ENCODE measurements at places on chromosomes 5 and 9.

- DNase-seq = peak; percentile 6
Measured at GRCh38 chr9:124040935-124041816, 29.6 kb downstream of the LHX2 start.

DNA sequence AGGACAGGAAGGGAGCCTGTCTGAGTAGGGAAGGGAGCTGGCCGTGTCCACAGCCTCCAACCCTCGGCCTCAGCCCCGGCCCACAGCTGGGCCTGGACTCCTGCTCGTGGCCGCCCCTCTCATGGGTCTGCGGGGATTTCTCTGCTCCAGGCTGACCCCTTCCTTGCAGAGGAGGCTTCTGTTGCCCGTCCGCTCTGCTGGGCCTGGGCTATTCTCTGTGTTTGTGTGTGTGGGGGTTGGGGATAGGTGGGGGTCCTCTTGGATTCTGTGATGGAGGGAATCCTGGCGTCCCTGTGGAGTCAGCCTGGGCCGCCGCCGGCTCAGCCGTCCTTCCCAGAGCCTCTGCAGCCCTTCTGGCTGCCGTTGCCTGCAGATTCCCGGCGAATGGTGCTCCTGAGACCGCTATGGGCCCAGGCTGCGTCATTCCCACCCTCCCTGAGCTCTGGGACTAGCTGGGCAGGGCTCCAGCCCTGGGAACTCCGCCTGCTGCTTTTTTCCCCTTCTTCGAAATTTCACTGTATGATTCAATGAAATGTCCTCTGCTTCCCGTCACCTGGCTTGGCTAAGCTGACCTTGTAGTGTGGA, 64.2 kb downstream of the FGF18 start:
- no peak for DNase-seq

- DNase-seq = no peak
Measured at GRCh38 chr5:123512611-123513461, 859 bp downstream of the CSNK1G3 start.

- no peak for DNase-seq
Measured at GRCh38 chr9:137150617-137151457, 11.9 kb downstream of the GRIN1 start.

- no peak for DNase-seq
Measured at GRCh38 chr5:127870914-127871313, 167.7 kb downstream of the CCDC192 start.

DNA sequence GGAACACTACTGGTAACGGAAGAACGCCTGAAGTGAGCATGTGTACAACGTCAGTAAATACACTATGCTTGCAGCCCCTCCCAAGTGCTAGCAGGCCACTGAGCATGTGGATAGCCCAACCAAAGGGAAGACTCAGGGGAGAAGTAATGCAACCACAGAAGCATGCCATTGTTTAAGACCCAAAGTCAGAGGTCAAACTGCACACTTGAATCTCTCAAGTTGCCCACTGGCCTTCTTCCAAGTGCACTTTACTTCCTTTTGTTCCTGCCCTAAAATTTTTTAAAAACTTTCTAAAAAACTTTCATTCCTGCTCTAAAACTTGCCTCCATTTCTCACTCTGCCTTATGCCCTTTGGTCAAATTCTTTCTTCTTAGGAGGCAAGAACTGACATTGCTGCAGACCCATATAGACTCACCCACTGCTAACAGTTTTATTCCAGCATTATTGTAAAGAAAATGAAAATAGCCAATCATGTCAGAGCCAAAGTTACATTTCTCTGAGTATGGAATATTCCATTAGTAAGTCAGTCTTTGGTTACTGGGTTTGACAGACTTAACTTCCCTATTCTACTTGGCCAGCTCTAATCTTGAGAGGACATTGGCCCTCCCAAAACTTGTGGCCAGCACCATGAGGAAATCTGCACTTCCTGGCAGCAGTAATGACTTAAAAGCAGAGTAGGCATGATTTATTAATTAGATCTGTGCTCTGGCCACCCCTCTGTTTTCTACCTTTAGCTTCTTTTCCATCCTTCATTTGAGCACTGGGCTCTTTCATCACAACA, 76.9 kb downstream of the TSSK1B start:
- DNase-seq = no peak

- DNase-seq = no peak
Measured at GRCh38 chr5:90934091-90934719, 375.6 kb downstream of the ADGRV1 start.

DNA sequence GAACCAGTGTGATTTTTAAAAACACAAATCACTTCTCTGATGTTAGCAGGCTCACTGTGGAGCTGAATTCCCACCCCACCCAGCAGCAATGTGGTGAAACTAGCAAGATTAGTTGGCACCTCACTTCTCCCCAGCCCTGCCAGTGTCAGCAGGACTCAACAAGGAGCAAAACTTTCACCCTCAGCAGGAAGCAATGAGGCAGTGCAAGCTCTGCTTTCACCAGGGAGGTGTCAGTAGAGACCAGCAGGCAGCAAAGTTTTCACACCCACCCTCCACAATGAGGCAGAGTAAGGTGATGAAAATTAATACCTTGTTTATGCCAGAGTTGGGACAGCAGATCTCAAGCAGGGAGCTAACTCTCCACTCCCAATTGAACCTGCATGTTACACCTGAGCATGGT, 565.0 kb downstream of the CETN3 start:
- DNase-seq = no peak

DNA sequence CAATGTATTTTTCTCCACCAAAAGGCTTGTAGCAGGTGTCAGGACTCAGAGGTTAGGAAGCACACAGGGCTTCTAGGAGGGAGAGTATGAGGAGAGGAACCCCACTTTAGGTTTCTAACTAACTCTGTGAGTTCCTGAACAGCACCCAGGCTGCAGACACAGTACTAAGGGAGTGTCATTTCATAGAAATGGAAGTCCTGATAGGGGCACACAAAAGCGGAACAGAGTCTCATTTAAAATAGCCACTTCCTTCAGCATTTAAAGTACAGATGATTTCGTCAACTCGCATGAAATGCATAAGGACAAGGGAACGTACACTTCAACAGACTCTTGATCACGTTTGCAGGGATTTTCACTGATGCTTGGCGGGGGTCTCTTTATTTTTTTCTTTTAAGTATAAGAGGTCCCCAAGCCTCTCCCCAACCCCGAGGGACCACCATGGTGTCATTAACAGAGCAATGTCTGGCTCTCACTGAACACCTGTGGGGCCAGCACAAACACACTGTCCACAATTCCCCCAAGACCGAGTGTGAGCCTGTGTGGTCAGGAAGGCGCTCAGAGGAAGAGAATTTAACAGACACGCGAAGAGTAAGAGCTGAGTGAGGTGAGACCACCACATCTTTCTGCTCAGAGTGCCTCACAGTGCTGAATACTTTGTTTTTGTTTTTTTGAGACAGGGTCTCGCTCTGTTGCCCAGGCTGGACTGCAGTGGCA, 82.3 kb downstream of the SECISBP2 start:
- no peak for DNase-seq

DNA sequence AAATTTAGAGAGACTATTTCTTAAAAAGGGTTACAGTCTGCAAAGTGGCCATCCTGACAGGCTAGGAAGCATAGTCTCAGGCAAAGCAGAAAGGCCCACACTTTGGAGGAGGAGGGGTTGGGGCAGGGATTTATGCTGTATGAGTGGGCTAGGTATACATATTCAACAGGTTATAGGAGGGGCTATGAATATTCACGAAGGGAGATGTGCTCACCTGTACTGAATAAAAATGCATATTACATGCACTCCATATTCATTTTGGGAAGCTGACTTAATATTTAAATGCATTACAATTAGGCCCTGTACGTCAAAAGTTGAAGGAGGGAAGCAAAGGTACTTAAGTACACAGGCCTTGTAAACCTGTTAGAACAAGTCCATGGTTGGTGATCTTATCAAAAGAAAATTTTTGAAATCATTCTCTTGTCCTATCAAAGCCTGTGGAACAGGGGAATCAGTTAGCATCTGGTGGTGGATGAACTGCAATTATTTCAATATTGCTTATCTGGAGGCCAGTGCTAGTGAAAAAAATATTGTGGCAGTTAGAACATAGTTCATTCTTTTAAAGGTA, 1.6 kb downstream of the CENPP start:
- no peak for DNase-seq

GRCh38 chr9:116331241-116331640, 177.7 kb downstream of the PAPPA start:
- DNase-seq = no peak

DNA sequence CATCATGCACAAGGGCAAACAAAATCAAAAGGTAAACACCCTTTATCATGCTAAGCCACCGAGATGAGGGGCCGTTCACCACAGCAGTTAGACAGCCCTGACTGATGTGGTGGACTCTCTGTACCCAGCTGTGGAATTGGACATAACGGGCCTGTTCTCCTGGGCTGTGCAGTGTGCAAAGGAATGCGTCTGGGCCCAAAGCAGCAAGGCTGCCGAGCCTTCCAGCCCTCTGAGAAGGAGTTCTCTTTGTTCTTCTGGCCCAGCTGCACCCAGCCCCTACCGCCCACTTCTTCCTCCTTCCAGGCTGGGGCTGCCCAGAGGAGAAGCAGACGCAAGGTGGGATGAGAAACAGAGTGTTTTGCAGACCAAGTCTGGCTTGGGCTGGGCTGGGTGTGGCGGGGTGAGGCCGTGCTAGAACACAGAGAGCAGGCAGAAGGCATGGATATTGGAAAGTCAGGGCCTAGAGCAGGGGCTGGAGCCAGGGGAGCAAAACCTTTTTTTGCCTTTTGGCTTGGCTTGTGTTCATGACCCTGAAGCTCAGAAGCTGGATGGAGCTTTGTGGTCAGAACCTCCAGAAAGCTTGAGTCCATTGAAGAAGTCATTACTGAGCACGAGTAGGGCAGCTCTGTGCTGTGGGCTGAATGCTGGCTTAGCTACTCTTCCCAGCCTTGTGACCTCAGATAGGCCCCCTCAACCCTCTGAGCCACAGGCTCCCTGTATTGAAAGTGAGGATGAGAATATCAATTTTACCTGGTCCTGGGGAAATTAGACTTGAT, 49.8 kb upstream of the SH3PXD2B start:
- no peak for DNase-seq

GRCh38 chr5:64140018-64140417, 25.6 kb upstream of the RNF180 start:
- no peak for DNase-seq

GRCh38 chr5:89216606-89217005, 333.6 kb upstream of the MEF2C start:
- DNase-seq = no peak

- DNase-seq = no peak
Measured at GRCh38 chr9:115672477-115673316, 480.9 kb upstream of the PAPPA start.

GRCh38 chr5:14901462-14902051, 30.0 kb upstream of the ANKH start:
- no peak for DNase-seq

DNA sequence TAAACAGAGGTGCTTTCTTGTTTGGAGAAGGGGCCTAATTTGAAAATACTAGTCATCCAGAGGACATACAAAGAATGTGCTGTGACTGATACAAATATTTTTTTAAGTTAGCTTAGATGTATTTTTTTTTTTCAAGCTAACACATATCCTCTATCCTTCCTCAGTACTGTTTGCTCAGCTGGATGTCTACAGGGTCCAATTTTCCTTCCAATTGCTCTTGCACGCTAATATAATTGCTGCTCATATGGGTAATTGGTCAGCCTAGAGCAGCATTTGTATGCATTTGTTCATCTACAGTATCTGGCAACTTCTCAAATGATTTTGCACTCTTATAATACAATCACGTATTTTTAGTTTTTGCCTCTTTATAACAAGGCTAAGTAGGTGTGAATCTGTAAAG, 84.7 kb downstream of the ZDHHC21 start:
- no peak for DNase-seq

GRCh38 chr5:170145462-170145861, 39.8 kb downstream of the FOXI1 start:
- no peak for DNase-seq

DNA sequence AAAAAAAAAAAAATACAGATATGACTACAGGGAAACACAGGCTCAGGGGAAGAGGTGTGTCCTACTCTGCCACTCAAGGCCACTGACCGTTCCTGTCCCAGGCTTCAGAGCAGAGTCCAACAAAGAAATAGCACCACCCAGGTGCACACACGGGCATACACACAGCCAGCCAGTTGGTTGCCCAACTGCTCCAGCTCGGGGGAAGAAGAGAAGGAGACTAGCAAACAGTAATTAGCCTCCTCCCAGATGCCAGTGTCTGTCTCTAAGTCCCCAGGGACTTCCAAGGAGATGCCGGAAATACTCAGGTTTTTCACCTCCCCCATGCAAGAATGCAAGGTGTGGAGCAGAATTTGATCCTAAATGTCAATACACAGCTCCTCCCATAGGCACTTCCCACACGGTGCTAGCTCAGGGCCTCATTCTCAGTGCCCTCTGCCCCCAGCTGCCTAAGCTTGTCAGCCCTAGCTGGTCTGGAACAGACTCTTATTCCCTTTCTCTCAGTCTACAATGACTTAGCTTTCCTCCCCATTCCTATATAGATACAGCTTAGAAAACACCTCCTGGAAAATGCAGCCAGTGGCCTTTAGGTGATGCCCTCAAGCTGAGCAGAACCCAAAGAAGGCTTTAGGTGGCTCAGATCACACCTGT, 1.7 kb downstream of the MYORG start:
- DNase-seq = no peak

DNA sequence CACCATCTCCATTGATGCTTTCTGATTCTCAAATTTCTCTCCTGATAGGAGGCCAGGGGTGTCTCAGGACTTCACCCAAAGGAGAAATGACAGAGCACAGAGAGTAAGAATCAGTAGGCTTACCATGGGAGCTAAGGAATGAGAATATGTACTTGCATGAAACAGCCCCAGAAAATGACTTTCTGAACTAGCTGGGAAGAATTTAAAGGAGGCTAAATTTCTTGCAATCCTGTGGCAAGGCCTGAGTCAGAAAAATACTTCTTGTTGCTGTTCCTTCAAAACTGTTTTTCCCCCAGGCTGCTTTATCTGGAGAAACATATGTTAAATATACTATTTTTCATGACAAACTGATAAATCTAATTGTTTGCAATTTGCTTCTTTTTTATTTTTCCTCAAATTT, 53.4 kb upstream of the FBXL7 start:
- DNase-seq = no peak

DNA sequence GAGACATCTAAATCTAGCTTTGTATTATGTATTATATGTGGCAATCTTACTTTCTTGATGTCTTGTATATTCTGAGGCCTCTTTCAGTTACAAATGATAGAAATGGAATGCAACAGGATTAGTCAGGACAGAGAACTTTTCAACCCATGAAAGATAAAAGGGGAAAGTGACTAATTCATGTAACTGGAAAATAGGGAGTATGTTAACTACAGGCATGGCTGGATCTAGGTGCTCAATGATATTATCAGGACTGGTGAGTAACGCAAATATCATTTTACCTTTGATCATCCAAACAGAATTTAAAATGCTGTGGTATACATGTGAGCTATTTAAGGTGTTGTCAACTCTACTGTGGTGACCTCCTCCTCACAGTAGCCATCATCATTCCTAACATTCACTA, 215.7 kb upstream of the GLRA1 start:
- DNase-seq = no peak

- no peak for DNase-seq
Measured at GRCh38 chr9:91516777-91517176, 93.1 kb upstream of the NFIL3 start.

DNA sequence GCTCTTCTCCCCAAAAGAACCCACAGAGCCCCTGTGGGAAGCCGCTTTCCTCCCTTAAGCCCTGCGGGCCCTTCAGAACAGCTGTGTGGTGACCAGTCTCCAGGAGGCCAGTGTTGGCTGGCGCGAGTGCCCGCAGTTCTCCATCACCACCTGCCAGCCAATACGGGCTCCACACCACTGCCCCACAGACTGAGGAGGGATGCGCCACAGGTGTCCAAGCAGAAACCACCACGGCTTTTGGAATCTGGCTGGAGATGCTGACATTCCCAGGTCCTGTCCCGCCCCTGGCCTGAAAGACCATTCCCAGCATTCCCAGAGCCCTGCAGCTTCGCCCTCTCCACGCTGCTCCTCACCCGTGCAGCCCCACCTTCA, 12.8 kb downstream of the CCNI2 start:
- DNase-seq = no peak
